ENCODE measurements at places on chromosomes 2 and 18.

DNA sequence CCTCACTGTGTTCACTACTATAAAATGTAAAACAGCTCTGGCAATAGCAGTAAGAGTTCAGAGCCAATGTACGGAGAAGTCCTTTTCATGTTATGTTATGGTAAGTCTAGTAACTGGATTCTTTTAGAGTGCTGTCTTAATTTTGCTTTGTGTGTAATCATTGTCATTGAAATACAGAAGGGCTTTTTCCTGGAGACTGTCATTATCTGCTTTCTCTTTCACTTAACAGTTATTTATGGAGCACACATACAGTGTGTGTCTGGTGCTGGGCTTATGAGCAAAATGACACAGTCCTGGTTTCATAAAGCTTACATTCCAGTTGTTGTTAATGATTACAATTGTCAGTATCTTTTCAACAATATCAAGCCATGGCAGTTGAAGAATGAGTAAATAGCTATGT is 95.5 kb downstream of the CCDC102B start:
- no peak for DNase-seq

DNA sequence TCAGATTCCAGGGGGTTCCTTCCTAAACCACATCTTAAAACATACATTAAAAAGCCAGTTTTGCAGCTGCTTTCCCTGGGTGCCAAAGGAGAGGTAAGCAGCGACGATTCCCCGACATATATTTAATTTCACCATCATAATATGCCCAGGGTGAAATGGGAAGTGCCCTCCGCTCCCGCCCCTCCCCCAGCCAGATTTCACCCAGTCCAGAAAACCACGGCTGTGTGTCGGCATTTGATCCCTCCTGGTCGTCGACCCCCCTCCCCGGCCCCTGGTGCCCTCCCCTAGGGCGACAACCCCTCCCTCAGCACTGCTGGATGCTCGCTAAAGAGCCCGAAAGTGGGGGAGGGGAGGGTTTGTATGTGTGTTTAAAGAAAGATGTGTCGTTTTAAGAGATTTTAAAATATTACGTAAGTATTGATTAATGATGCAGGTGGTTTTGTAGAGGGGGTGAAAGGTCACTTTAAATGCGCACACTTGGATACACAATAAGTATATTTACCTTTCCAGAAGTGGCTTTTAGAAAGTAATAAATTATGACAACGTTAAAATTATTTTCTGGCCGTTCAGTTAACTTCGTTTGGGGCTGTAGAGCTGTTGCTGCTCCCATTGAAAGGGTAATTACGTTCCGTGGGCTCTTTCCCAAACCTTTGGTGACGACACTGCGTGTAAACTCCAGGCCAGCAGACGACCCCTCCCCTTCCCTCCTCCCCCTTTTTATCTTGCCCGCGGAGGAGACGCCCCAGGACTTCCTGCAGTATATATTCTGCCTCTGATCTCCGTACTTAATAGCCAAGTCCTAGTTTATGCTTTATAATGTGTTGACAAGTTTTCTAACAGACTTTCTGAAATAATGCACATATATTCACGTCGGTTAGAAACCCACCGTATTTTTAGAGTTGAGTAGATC is 3.4 kb upstream of the BCL11A start:
- no peak for DNase-seq

DNA sequence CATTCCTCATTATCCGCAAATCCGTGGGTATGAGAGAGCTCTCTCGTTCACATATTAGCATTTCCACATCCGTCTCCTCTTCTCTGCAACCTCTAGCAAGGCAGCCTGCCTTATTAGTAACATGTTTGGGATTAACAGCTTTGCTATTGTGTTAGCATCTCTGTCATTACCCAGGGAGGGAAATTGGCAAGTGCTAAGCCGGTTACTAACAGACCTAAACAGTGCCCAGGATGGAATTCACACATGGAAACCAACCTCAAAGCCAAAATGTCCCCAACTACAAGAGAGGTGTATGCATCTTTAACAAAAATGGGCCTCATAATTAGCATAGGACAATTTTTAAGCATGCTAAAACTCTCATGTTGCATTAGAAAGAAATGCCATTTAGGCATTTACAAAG is 309.0 kb upstream of the MEIS1 start:
- DNase-seq: no peak

GRCh38 chr2:238055841-238056240 is 5.0 kb upstream of the SCLY start:
- DNase-seq: no peak

GRCh38 chr2:96626553-96626942 is 11.6 kb downstream of the KANSL3 start:
- no peak for DNase-seq

GRCh38 chr2:234490271-234491091 is 6.4 kb downstream of the ARL4C start:
- no peak for DNase-seq
